Muscle of leg (tissue), 16 donors: ENCODE measurements at places on chromosomes 1 and 21. TPM values are rescaled to one million over a fixed set of nuclear protein-coding genes. Genes with fewer than 3 reads are reported as not detected.

SELP gene
- 0.67 TPM for polyA plus RNA-seq

GBP7 gene
- polyA plus RNA-seq, result not detected

PARS2 gene
- 4.8 TPM for polyA plus RNA-seq

NCF2 gene
- 4.5 TPM for polyA plus RNA-seq

MRAP gene
- not detected for polyA plus RNA-seq

DNA sequence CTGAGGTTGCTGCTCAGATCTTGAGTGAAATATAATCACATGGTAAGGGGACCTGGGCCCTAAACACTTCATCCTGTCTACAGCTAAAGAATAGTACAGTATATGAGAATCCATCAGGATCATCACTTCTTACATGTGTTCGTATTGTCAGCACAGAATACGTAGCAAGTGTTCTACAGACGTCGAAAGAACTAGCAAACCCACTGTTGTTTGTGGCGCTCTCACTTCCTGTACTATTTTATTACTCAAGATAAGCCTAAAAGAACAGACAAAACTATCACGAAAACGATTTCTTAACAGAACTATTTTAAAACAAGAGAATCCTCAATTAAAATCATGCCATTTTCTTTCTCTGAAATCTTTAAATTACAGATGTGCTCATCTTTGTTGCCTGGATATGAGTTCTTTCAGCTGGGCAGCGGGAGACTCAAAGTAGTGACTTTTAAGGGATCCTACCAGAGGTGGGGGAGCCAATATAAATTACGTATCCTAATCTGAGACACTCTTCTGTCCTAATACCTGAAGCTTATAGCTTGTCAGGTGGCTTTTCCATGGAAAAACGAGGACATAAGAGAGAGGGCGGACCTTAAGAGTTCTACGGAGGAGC, 724 bp downstream of the ST7L start:
- DNase-seq, result peak; percentile 36

DNA sequence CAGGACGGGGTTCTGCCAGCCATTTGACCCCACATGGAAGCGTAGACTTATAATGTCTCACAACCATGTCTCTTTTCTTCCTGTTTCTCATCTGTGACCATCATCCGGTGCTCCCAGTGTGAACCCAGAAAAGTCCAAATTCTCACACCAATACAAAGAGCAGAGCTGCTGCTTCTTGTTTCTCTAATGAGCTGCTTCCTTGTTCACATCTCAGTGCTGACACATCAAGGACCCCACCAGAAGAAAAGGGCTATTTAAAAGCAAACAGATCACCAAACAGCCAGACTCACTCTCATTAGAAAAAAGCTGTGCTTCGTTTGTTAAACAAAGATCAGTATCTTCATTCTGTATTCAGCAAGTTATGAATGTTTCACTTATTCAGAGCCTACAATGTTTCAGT, 835 bp upstream of the LCE1D start:
- DNase-seq, result no peak

GRCh38 chr1:209527372-209527771, 56.1 kb upstream of the CAMK1G start:
- no peak for DNase-seq

- DNase-seq, result peak; percentile 7
Observed at GRCh38 chr1:213366141-213366831, 315.2 kb downstream of the RPS6KC1 start.

- DNase-seq, result no peak
Observed at GRCh38 chr21:41897700-41898099, 18.6 kb upstream of the PRDM15 start.

DNA sequence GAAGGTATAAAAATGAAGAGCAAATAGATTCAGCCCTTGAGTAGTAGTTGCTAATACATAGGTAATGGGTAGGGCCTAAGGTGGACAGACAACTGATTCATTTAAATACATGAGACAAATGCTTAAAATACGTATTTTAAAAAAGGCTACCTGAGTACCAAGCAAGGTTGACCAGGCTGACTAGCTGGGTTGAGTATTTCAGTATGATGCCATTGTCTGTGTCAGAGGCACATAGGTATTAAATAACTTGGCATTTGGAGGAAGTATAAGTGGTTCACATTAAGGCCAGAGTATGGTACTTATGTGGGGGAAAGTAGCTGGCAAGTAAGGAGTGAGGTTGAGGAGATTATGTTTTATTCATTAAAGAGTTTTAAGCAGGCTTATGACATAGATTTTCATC, 19.4 kb downstream of the NEK7 start:
- no peak for DNase-seq

GRCh38 chr1:44909901-44910544, 67.0 kb upstream of the PTCH2 start:
- peak; percentile 90 for DNase-seq

- DNase-seq, result no peak
Observed at GRCh38 chr21:41766883-41767605, at the start of gene RIPK4. Gene RIPK4, minus strand, starts transcription at chr21:41767052. Its CDS starts 11 bp downstream, at chr21:41767041.

DNA sequence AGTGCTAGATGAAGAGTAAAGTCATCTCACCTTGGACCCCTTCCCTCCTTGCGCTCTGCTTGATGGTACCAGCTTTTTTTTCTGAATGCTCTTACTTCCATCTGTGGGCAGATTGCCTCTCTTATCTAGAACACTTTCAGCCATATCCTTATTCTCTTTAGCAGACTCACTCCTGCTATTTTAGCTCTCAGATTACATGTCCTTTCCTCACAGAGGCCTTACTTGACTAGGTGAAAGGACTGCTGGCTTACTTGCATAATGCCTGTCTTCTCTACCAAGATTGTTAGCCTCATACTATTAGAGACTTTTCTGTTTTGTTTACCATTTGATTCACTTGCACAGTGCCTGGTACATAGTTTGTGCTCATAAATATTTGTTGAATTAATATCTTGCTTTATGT, 9.3 kb downstream of the IFI44 start:
- DNase-seq, result no peak

- no peak for DNase-seq
Observed at GRCh38 chr1:72777918-72778317, 495.6 kb upstream of the NEGR1 start.

DNA sequence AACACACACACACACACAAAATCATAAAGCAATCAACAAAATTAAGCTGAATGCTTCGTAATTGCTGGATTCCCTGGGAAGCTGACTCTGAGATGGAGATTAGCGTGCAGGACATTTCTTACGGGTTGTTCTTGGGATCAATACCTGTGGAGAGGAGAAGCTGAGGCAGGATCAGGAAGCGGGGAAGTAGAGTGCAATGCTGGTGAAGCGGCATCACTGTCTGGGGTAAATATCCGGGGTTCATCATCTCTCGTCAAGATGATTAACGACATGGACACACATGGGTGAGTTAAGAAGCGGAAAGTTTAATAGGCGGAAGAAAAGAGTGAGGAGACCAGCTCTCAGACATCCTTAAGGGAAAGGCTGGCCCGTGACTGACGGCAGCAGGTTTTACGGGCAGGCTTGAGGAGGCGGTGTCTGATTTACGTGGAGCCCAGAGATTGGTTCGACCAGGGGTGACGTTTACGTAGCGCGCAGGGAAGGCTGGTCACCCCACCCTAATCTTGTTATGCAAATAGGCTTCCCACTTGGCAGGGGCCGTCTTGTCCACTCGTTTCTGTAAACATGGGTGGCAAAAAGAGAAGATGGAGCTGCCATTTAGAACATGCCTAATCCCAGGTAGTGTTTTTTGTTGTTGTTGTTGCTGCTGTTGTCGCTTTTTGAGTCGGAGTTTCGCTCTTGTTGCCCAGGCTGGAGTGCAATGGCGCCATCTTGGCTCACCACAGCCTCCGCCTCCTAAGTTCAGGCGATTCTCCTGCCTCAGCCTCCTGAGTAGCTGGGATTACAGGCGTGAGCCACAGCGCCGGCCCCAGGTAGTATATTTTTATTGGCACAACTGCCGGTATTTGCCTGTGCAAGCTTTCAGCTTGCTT, 135.6 kb upstream of the KCNJ15 start:
- no peak for DNase-seq

DNA sequence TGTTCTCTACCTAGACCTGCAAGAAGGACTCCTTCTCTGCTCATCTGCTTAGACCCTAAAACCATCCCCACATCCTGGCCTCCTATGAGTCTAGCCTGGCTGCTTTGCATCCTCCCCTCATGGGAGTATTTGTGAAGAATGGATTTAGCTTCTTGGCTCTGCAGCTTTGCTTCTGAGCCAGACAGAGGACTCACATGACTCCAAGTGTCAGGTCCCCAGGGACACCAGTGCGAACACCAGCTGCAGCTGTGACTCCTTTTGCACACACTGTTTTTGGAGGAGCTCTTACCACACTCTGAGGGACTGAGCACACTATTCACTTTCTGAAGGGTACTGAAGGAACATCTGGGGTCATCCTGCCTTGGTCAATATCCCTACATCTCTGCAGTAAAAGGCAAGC, 131.8 kb upstream of the SGIP1 start:
- peak; percentile 96 for DNase-seq

- peak; percentile 82 for DNase-seq
Observed at GRCh38 chr1:166947398-166948043, 27.8 kb downstream of the ILDR2 start.

GRCh38 chr1:22650089-22650693, 2.8 kb upstream of the C1QB start:
- no peak for DNase-seq

GRCh38 chr1:215192306-215192705, 109.8 kb downstream of the KCNK2 start:
- DNase-seq, result peak; percentile 17

DNA sequence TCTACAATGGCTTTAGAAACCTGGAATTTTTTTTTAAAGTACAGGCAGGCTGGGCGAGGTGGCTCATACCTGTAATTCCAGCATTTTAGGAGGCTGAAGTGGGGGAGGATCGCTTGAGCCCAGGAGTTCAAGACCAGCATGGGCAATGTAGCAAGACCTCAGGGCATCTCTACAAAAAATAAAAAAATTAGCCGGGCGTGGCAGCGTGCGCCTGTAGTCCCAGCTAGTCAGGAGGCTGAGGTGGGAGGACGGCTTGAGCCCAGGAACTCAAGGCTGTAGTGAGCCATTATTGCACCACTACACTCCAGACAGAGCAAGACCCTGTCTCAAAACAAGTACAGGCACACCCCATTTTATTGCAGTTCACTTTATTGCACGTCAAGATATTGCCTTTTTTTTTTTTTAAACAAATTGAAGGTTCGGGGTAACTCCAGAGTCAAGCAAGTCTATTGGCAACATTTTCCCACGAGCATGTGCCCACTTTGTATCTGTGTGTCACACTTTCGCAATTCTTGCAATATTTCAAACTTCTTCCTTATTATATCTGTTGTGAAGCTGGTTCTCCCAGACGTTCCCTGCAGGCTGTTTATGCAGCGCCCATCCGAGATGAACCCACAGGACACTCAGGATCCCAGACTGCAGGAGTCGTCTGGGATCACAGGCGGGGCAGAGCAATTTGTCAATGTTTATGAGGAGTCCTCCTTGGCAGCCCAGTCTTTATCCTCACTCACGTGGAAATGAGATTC, 4.7 kb downstream of the HES2 start:
- DNase-seq, result no peak

- DNase-seq, result peak; percentile 52
Observed at GRCh38 chr1:183685112-183685713, 32.1 kb upstream of the APOBEC4 start.

GRCh38 chr1:240212556-240212955, 120.9 kb downstream of the FMN2 start:
- DNase-seq, result no peak

DNA sequence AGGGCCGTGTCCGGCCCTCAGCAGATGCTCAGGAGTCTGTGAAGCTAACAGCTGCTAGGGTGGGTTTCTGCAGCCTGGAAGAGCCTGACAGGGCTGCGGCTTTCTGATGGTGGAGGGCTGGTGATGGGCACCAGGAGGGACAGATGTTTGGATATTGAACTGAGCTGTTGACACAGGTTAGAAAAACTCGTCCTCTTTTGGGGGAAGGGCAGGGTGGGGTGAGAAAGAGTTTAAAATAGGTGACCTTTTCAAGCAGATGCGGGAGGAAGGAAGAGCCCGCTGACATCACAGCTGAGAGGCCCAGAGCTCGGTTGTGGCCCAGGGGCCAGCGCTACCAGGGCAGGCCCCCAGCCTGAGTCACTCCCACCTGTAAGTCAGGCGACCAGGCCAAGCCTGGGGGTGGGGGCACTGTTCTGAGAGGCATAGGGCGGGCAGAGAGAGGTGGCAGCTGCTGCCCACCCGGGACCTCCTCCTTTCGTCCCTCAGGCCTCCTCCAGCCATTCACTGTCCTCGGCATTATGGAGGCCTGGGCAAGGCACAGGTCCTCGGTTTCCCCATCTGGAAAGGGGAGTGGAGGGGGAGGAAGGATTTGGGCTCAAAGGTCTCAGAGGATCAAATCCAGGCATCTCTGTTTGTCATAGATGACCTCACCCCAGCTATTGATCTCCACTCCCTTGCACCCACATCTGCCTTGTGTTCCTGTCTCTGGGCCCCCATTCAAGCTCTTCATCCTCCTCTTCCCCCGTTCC, 32.3 kb upstream of the ID3 start:
- DNase-seq, result no peak

GRCh38 chr1:67557696-67558448, 127.1 kb upstream of the GADD45A start:
- peak; percentile 66 for DNase-seq

- no peak for DNase-seq
Observed at GRCh38 chr21:29521872-29522271, 223.2 kb downstream of the BACH1 start.

DNA sequence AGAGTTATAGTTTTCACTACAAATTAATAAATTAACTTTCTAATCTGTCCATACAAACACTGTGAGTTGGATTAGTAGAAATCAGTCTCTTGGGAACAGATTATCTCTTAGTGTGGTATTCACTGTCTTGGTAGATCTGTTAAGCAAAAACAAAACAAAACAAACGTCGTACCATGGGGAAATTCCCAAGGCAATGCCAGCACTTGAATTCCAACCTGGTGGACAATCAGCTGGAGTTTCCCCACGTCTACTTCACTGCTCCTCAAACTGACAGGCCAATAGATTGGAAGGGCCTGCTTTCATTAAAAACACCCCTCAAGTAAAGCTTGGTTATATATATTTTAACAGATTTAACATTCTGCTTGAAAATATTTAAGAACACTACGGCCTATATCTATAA, 31.9 kb downstream of the GDAP2 start:
- no peak for DNase-seq

GRCh38 chr1:17128361-17128760, 9.1 kb upstream of the PADI2 start:
- peak; percentile 47 for DNase-seq

- DNase-seq, result peak; percentile 58
Observed at GRCh38 chr1:12342401-12343003, 112.7 kb downstream of the VPS13D start.

GRCh38 chr1:2582391-2582790, 4.2 kb upstream of the PRXL2B start:
- DNase-seq, result no peak

- no peak for DNase-seq
Observed at GRCh38 chr1:83625646-83626045, 373.3 kb downstream of the TTLL7 start.

DNA sequence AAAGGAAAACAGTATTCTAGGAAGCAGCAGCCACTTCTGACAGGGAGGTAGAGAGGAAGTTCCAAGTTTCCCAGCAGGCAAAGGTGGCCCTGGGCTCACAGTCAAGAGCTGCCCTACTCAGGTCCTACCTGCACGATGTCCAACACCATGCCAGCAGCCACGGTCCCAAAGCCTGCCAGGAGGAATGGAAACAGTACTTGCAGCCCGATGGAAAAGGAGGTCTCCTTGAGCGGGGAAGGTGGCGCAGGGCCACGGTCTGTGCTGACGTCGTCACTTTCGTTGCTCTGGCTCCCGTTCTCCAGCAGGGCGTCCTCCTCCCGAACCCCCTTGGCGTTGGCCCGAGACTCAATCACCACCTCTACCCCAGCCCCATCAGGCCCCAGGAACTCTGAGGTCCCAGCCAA, 3.1 kb downstream of the SLC41A1 start:
- DNase-seq, result no peak

- peak; percentile 64 for DNase-seq
Observed at GRCh38 chr1:232962761-232963745, 12.6 kb downstream of the NTPCR start.

- no peak for DNase-seq
Observed at GRCh38 chr1:12629511-12629956, 11.5 kb upstream of the DHRS3 start.
